Activated T-cell treated with anti-CD3 and anti-CD28 coated beads, Interleukin-2, amount 50 U/mL, for 72 hours (primary cell): ENCODE measurements at places on chromosomes 7 and 10. TPM values are rescaled to one million over a fixed set of nuclear protein-coding genes. Genes with fewer than 3 reads are reported as not detected.

GRCh38 chr10:17647326-17647725, 3.4 kb downstream of the STAM start:
- no peak for DNase-seq
- peaks cover 21% of the 10 kb centered on the region for H3K36me3 ChIP-seq
- no peaks in the 10 kb centered on the region for H3K27me3 ChIP-seq
- H3K4me3 ChIP-seq: peak overlapping the region; percentile 69
- peak overlapping the region; percentile 85 for H3K27ac ChIP-seq

DNA sequence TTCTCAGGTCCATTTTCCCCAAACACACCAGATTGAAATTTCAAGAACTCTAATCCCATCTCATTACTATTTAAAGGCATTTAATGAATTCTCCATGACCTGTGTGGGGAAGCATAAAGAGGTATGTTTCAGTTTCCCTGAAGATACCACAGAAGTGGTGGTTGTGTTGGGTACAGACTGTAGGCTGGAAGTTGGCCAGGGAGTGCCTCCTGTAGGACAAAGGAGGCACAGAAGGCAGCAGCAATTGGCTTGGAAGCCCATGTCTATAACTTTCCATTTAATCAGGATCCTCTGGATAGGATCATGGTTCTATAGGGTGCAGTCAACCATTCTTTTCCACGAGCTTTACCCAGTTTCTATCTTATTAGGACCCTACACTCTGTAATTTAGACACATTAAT, 8.6 kb upstream of the BET1 start:
- H3K4me3 ChIP-seq: no peak overlapping the region
- H3K27me3 ChIP-seq: peaks cover 23% of the 10 kb centered on the region
- H3K27ac ChIP-seq: no peak overlapping the region
- no peaks in the 10 kb centered on the region for H3K36me3 ChIP-seq
- no peaks in the 10 kb centered on the region for H3K4me1 ChIP-seq

DNA sequence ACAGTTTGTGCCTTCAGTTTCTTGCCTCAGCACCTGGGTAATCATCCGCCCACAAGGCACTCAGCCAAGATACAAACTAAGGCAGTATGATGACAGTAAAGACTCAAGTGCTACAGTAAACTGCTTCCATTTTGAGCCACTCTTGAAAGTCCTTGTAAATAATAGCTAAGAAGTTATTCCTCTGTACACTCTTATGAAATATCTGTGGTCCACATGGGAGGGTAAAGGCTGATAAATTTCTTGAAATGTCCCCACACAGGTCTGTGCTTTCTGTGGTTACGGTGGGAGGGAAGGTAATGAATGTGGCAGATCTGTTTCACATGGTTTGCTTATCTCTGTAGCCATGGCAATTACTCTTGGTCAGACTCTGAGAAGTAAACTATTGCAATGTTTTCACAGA, 551.0 kb upstream of the ZWINT start:
- H3K27me3 ChIP-seq: no peaks in the 10 kb centered on the region
- H3K4me1 ChIP-seq: no peaks in the 10 kb centered on the region
- DNase-seq: no peak
- H3K36me3 ChIP-seq: no peaks in the 10 kb centered on the region
- H3K4me3 ChIP-seq: no peak overlapping the region
- H3K27ac ChIP-seq: no peak overlapping the region

GRCh38 chr7:44637788-44638594, 31.6 kb downstream of the OGDH start:
- peak overlapping the region; percentile 99 for H3K27ac ChIP-seq
- H3K36me3 ChIP-seq: no peaks in the 10 kb centered on the region
- no peaks in the 10 kb centered on the region for H3K27me3 ChIP-seq
- peak overlapping the region; percentile 81 for H3K4me3 ChIP-seq
- peak; percentile 77 for DNase-seq

DNA sequence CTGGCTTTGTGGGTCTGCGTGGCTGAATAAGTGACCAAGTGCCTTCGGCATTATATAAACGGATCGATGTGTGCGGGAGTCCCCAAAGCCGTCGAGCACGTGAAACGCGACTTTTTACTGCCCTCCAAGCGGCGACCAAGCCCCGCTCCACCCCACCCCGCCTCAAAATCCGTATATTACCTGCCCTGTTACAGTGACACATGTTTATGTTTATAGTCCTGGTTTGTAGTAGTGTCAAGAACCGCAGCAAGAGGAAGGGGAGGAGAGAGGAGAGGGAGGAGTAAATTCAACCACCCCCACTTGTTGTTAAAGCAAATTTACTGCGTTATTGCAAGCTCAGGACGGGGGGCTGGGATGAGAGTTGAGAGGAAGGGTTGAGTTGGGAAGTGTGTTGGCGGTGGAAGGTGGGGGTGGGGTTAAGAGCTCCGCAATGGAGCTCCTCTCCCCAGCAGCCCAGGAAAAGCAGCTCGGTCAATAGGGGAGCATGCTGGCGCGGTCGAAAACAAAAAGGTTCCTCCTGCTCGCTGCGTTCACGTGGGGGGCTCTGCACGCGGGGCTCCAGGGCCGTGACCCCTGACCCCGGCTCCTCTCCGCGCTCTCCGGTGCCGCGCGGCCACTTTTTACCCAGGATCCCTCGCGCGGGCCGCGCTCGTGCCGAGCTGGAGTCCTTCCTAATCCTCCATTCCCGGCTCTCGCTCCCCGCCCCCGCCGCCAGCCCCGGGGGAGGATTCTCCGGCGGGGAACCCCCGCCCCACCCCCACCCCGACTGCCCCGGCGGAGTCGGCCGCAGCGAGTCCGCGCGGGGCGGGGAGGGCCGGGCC, at the start of gene SKIDA1:
Gene SKIDA1, minus strand, starts transcription at position 316 of the 821 bp plus-strand sequence. CDS start 7,860 bp downstream, outside the sequence.
- DNase-seq: peak; percentile 72
- H3K4me1 ChIP-seq: peaks cover 40% of the 10 kb centered on the region
- H3K36me3 ChIP-seq: peaks cover 3% of the 10 kb centered on the region
- H3K27ac ChIP-seq: peak within 1 kb of the TSS; percentile 98
- H3K27me3 ChIP-seq: peaks cover 44% of the 10 kb centered on the region

- H3K36me3 ChIP-seq: peaks cover 4% of the 10 kb centered on the region
- H3K27ac ChIP-seq: no peak overlapping the region
- no peak overlapping the region for H3K4me3 ChIP-seq
- DNase-seq: no peak
Measured at GRCh38 chr10:109886037-109886780, 37.1 kb downstream of the XPNPEP1 start.

Gene CCNY
- total RNA-seq: 54.1 TPM

Gene CUBN
- 0.65 TPM for total RNA-seq

Gene ZMIZ1
- 37.8 TPM for total RNA-seq

Gene DUS4L
- 14.9 TPM for total RNA-seq
